ENCODE measurements at places on chromosomes 7 and 10. TPM values are rescaled to one million over a fixed set of nuclear protein-coding genes. Genes with fewer than 3 reads are reported as not detected.

DNA sequence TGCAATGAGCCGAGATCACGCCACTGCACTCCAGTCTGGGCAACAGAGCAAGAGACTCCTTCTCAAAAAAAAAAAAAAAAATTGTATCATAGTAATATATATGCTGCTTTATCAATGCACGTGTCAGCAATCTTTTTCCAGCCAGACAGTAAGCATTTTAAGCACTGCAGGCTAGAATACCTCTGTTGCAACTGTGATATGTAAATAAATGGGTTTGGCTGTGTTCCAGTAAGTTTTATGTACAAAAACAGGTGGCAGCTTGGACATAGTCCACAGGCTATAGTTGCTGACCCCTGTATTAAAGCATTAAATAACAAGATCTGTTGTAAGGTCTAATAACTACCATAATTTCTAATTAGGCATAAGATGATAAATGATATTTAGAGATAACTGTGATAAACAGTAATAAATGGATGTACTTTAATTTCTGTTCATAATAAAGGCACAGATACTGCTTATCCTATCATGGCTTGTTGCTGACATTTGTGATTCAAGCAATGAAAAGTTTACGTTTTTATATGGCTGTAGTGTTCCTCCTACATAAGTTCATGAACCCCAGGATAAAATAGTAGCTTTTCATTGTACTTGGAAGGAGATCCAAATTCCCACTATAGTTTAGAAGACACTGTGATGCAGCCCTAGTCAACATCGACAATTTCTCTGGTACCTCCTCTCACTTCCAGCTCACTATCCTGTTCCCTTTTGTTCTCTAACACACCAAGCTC lies 161.4 kb downstream of the ELMO1 start:
- no peak overlapping the region for H3K27ac ChIP-seq
- H3K36me3 ChIP-seq, result no peaks in the 10 kb centered on the region
- H3K27me3 ChIP-seq, result no peaks in the 10 kb centered on the region
- H3K4me1 ChIP-seq, result no peaks in the 10 kb centered on the region

- H3K36me3 ChIP-seq, result no peaks in the 10 kb centered on the region
- no peak for DNase-seq
Measured at GRCh38 chr10:65805993-65806392, 1119.8 kb upstream of the LRRTM3 start.

DNA sequence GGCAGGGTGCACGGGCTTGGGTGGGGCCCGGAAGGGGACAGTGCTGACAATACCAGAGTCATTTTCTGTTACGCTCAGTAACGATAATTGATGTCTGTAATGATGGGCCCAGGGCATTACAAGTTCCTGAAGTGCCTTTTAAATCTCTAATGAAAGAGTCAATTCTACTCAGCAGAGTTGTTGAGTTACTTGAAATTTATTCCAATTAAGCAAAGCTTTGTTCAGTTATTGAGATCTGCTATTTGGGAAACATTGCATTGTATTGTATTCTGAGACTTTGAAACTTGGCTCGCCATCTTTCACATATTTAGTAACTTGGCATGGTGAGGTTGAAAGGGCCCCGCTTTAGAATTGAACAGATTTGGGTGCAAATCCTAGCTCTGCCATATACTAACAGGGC lies 34.7 kb downstream of the MINDY4 start:
- no peaks in the 10 kb centered on the region for H3K36me3 ChIP-seq
- no peak overlapping the region for H3K27ac ChIP-seq
- no peak for DNase-seq
- H3K27me3 ChIP-seq, result peaks cover 4% of the 10 kb centered on the region
- H3K4me1 ChIP-seq, result peaks cover 15% of the 10 kb centered on the region

DNA sequence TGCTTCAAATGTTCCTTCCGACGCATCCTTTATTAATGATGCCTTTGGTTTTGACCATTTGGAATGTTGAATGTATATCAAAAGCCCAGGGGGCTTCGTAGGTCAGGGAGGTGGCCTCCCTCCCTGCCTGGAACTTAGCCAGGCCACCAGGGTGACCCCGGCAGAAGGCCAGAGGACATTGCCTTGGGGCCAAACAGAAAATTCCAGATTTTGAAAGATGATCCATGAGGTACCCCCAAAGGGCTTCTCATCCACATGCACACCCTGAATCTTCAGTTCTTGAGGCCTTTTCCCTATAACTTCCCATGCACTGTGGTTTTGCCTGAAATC lies 171.7 kb downstream of the ADAM12 start:
- no peak for DNase-seq
- H3K4me1 ChIP-seq, result no peaks in the 10 kb centered on the region
- H3K4me3 ChIP-seq, result no peak overlapping the region
- H3K36me3 ChIP-seq, result no peaks in the 10 kb centered on the region

- H3K27me3 ChIP-seq, result no peaks in the 10 kb centered on the region
- DNase-seq, result peak; percentile 84
- peaks cover 4% of the 10 kb centered on the region for H3K4me1 ChIP-seq
Measured at GRCh38 chr10:21519941-21520436, 5.5 kb downstream of the SKIDA1 start.

DNA sequence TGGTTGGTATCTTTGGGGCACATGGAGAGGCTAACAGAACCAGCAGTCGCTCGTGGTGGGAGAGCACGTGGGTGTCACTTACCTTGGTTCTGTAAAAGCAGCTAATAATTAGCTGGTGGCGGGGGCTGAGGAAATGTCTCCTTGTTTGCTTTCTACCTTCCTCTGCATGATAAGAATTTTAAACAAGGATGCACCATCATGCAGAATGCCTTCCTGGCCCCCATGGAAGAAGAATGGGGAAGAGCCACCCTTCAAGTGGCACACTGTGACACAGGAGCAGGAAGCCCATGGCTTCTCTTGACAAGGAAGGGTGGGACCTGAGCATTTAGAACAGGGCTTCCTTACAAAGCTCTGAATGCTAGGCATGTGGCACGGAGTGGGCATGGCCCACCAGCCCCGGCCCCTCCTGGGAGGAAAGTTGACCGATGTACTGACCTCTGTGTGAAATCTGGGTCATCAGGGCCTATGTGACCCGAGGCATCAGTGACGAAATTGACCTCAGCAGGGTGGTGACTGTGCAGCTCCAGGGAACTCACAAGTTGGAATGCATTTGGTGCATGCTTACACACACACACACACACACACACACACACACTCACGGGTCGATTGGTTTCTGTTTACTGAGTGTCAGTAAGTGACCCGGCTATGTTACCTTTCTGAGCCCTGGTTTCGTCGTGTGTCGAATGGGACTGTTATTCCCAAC lies 116.9 kb upstream of the ANLN start:
- peak; percentile 35 for DNase-seq
- H3K4me3 ChIP-seq, result no peak overlapping the region
- peaks cover 12% of the 10 kb centered on the region for H3K4me1 ChIP-seq
- H3K36me3 ChIP-seq, result no peaks in the 10 kb centered on the region

The SEMA3D gene
- total RNA-seq, result 10.8 TPM
